ENCODE measurements at places on chromosomes 16 and 17.

DNA sequence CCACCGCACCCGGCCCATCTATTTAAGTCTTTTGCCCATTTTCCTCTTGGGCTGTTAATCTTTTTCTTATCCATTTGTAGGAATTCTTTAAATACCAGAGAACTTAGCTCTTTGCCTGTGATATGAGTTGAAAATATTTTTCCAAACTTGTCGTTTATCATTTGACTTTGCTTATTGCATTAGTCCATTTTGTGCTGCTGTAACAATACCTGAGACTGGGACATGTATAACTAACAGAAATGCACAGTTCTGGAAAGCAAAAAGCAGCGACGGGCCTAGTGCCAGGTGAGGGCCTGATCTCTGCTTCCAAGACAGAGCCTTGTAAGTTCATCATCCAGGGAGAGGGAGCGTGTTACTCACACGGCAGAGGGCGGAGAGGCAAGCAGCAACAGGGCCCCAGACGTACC lies 25.6 kb upstream of the BHLHA9 start:
- DNase-seq: no peak

GRCh38 chr17:52383493-52384100 lies 225.1 kb upstream of the CA10 start:
- DNase-seq: peak; percentile 29

DNA sequence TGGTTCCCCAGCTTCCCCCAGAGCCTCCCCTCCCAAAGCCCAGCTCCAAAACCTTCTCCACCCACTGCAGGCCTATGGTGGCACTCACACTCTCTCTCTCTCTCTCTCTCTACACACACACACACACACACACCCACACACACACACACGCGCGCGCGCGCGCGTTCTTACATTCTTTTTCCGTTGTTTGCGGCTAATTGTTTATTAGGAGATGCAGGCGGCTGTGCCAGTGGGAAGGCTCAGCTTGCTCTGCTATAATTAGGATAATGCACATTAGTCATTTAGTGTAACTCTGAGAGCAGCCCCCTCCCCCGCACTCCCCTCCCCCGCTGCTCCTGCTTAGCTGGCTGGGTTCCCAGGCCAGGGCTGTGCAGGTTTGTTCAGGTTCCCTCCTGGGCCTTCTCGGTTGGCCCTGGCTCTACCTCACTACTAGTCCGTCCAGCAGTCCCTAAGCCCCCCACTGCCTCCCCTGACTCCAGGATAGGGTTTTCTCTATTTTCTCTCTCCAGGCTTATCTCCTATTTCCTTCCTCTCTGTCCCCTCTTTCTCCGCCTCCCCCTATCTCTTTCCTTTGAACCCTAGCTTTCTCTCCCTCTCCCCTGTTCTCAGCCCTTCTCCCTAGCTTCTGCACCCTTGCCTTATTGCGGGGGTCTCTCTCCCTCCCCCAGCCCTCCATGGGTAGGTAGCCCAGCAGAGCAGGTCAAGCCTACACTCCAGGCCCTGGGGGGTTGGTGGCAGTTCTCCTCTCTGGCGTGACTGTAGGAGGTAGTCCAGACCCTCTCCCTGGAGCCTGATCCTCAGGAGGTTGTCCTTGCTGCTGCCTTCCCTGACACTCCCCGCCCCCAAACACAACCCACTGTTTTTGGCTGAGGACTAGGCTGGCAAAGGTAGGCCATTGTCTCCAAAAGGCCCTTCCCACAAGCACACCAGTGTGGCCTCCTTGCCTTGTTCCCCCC lies 34.0 kb downstream of the TMEM132E start:
- DNase-seq: no peak

DNA sequence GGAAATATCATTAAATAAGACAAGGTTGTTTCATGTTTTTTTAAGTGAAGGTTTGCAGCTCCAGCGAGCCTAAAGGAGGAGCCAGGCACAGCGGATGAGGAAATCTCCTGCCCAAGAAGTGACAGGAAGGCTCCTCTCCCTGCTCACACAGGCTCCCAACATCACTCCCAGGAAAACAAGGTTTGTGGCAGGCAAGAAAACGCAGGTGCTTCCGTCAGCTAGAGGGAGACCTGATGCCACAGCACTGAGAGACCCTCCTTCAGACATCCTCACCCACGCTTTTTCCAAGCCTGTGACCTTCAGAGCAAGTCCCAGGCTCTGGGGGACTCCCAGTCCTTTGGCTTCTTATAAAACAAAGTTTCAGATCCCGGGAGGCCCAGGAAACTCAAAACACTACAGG lies 89.7 kb downstream of the ZNF423 start:
- no peak for DNase-seq

- DNase-seq: peak; percentile 90
Observed at GRCh38 chr16:85390511-85391174, 222.5 kb upstream of the GSE1 start.

DNA sequence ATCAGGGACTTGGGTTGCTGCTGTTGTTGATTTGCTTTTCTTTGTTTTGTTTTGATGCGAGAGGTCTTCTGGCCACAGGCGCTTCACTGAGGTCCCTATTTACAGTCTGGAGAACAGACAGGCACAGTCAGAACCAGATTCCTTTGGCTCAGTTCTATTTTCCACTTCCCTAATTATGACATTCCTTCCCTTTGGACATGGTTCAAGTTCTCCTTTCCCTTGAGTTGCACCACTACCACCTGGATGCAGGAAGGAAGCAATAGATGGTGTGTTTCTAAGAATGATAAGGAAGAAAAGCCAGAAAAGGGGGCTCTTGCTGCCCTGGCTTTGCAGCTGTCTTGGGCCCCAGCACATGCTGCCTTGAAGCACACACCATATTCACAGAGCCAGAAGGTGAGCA lies 160.6 kb downstream of the MAF start:
- no peak for DNase-seq

GRCh38 chr17:5775098-5775497 lies 190.8 kb upstream of the NLRP1 start:
- DNase-seq: no peak

GRCh38 chr16:68116256-68116867 lies 31.2 kb downstream of the NFATC3 start:
- peak; percentile 26 for DNase-seq
